ENCODE measurements at places on chromosomes 1 and 21.

DNA sequence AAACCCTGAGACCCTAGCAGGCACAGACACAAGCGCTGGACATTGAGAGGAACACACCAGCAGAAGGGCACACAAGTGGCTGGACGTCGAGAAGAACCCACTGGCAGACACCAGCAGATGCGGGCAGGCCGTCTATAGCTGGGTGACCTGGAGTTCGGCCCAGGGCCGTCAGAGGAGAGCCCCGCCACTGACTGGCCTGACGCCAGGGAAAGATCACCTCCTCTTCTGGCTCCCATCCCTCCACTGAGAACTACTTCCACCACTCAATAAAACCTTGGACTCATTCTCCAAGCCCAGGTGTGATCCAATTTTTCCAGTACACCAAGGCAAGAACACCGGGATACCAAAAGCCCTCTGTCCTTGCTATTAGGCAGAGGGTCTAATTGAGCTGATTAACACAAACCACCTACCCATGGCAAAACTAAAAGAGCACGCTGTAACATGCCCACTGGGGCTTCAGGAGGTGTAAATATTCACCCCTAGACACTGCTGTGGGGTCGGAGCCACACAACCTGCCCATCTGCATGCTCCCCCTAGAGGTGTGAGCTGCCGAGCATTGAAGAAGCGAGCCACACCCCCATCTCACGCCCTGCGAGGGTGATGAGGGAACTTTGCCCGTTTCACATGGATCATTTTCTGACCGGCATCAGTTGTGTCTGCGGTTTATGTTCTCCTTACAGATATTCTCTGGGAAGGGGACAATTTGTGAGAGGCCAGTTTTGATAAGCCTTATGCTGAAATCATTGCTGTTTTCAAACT is 104.8 kb downstream of the HLX start:
- DNase-seq: no peak

DNA sequence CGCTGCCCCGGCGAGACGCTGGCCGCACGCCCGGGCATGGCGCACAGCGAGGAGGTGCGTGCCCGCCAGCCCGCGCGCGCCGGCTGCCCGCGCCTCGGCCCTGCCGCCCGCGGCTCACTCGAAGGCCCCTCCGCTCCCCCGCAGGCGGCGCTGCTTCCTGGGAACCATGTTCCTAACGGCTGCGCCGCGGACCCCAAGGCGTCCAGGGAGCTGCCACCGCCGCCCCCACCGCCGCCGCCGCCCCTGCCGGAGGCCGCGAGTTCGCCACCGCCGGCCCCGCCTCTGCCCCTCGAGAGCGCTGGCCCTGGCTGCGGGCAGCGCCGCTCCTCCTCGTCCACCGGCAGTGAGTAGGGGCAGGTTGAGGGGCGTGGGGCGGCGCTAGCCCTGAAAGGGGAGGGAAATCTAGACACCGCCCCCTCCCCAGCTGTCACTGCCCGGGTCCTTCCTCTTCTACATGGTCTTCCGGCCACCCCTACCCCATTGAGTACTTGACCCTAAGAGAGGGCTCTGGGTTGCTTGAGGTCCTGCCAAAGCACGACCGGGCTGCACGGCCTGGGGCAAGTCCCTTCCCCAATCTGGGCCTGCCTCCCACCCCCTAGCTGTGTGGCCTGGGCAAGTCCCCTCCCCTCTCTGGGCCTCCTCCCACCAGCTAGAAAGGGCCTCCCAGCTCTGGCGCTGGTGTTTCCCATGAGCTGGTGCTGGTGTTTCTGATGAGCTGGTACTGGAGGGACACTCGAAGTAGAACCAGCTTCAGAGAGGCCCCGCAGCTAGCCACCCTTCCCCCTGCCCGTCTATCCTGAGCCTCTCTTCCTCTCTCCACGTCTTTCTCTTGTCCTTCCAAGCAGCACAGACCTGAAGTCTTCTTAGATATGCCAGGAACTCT is 17.0 kb downstream of the TNFRSF25 start:
- peak; percentile 79 for DNase-seq

GRCh38 chr1:216531263-216532239 is 108.3 kb upstream of the USH2A start:
- no peak for DNase-seq

DNA sequence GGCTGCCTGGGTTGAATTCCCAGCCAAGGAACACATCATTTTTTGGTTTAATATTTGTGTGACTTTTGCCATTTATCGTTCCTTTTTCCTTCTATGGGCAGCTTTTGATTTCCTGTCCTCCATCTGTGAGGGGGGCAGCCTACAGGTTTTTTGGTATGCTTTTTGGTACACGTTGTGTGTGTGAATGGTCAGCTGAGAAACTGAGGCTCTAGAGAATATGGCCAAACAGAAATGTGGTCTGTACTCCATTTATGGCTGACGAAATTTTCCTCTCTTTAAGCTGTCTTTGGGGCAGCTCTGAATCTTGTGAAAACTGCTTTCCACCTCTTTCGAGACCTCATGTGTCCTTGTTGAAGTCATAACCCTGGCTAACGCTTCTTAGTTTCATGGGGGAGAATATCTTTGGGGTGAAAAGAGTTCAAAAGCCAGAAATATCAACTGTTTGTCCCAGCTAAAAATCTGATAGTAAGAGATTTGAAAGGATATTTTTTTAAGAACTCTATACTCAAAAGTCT is 26.6 kb downstream of the NRDC start:
- no peak for DNase-seq

DNA sequence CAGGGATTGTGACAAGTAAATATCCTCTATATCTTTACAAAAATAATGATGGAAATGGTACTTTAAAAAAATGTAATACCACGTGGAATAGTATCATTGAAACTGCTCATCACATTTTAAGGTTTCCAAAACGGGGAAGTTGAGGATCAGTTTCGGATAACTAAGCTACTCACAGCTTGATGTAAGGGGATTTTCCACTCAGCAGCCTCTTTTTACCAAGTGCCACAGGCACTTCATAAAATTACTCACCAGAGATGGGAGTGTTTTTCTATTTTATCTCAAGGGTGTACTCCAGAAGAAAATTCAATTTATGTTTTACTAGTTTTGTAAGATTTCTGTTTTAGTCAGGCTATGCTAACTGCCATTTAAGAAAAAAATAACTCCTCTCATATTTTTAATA is 91.7 kb downstream of the TPR start:
- DNase-seq: no peak

DNA sequence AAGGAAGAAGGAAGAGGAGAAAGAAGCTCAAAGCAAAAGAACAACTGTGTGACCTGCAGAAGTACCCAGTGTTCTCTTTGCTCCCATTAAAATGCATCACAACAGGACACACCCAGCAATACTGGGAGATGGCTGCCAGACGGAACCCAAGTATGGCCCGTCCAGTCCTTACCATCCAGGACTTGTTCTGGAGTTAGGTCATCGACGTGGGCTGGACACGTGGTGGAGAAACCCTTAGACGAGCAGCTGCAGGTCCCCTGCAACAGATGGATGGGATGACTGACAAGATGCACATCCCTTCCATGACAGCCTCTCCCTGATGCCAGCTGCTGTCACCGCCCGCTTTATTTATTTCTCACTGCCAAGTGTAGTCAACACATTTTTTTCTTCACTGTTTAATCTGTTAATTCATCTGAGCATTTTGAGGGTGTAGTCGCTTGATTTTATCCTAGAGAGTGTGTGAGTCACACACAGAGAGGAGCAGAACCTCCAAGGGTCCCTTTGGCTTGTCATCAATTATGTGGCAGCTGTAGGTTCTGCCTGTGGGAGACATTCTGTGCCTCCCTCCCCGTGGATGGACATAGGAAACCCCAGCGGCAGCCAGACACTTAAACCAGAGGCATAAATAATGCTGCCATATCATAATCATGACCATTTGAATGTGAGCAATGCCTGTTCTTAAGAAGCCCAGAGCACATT is 80.9 kb downstream of the ABCA4 start:
- no peak for DNase-seq

DNA sequence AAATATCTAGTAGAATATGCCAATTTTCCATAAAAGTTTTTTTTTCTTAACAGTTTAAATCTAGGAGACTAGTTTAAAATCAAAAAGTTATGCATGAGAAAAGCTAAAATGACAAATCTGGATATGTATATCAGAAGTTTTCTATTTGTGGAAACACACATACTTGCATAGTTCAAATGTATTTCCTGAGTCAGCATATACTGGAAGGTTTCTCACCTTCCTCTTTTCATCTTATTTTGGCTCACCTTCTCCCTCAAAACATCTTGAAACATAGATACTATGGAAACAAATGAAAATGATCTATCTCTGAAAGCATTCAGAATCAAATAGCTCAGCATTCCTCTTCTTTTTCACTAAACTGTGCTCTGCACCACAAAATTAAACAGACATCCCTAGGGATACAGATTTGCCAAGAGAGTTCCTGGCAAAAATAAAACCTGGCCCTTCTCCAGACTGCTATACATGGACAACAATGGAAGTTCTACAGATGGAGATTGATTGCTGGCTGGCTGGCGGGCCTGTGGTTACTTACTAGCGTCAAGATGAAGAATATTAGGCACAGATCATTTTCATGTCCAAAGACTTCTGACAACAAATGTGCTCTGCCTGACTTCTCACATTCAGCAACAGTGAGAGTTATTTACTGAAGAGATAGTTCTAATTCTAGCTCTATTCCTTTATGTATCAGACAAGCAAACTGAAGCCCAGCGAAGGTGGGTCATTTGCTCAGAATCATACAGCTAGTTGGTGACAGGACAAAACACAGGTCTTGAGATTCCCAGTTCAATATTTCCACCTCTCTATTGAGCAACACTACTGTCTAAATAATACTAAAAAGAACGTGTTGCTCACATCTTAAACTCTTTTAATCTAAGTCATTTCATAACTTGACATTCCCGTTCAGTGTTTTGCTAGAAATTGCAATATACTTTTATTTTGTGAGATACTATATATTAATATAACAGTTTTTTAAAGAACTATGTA is 26.6 kb downstream of the DIPK1A start:
- DNase-seq: peak; percentile 32

GRCh38 chr1:37393173-37394120 is 80.9 kb upstream of the ZC3H12A start:
- peak; percentile 93 for DNase-seq

DNA sequence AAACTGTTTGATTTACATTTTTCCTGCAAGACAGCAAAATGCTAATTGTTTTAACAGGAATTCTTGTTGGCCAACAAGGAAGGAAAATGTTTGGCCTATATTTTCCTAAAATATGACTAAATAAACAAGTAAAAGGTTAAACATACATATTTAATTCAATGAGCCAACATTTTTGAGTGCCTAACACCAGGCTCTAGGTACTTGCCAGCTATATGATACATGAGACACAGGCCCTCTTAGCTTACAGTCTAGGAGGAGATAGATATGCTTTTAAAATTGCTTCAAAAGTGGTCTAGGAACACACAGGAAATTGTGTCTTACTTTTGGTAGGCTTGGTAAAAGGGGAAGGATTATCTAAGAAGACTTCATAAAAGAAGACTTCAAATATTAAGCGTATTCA is 50.9 kb downstream of the PIGK start:
- no peak for DNase-seq

DNA sequence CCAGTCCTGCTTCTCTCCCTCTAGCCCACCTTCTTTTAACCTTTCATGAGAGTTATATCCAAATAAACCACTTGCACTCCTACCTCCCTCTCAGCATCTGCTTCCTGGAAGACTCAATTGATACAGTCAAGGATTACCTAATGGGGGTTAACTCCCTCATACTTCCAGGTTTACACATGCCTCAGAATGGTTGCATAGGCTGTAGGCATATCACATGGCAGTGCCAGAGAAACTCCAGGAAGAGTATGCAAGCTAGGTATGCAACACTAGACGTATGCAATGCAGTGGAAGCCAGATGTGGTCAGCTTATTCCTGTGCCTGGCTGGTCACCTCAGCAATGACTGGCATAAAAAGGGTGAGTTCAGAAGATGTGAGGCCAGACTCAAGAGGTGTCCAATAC is 32.7 kb upstream of the VANGL1 start:
- DNase-seq: no peak

- no peak for DNase-seq
Measured at GRCh38 chr1:244371242-244372141, 80.2 kb downstream of the ADSS2 start.

GRCh38 chr1:31000301-31000700 is 65.2 kb downstream of the PUM1 start:
- DNase-seq: no peak

- DNase-seq: no peak
Measured at GRCh38 chr1:221711656-221712055, 30.2 kb downstream of the DUSP10 start.

DNA sequence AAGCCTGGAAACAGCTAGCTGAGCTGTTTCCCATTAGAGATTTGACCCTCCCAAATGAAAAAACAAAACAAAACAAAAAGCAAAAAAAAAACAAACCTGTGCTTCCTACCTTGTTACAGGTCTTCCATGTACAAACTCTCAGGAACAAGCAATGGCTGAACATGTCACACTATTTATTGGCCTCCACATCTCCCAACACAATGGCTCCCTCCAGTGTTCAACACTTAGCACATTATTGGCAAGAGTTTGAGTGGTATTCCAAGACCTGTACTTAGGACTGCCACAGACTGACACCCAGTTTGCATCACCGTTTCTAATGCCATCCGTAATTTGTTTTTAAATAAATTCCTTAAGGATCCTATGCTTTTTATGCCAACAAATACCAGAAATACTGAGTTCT is 195.0 kb upstream of the OLFM3 start:
- DNase-seq: peak; percentile 40

DNA sequence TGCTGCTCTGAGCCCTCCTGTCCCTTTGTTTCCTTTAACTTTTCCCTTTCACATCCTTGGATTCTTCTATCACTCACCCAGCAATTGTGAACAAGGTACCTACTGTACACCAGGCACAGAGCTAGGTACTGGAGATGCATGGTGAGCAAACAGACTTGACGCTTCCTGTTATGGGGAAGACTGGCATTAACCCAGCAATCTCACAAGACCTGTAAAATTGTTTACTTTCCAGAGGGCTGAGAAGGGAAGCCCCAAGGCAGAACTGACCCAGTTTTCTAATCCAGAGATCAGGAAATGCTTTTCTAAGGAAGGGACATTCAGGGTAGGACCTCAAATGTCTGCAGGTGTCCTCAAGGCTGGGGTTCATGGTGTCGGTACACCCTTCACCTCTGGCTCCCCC is 171.6 kb upstream of the KAZN start:
- DNase-seq: no peak

DNA sequence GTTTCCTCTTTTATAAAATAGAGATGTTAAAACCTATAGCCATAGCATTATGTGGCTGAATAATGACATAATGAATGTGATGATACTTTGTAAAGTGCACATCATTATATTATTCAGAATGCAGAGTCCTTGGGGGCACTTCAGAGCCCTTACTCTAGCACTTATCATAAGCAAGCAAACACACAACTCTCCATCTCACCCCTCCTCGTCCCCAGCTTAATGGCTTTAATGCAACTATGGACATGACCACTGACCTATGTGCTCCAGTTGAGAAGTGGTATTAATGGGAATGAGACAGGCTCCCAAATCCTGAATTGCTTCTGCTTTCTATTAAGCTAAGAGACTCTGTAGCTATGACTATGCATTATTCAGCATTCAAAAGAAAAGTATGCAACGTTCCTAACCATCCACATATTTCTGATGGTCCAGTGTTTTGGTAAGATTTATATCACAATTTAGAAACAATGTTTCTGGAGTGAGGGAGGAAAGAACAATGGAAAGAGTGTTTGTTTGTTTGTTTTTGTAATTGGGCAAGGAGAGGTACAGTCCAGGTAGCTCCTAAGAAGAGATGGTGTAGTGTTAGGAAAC is 194.0 kb upstream of the PLXNA2 start:
- DNase-seq: no peak

GRCh38 chr1:103025858-103026409 is 82.4 kb downstream of the COL11A1 start:
- no peak for DNase-seq
